Activated CD8-positive, alpha-beta T cell treated with anti-CD3 and anti-CD28 coated beads, Interleukin-2, amount 10 ng/mL, durations not matched to agents 7 days and 5 days (primary cell): ENCODE measurements at places on chromosomes 7 and 10.

GRCh38 chr10:80429521-80429973 lies 21.2 kb downstream of the PRXL2A start:
- DNase-seq: no peak

GRCh38 chr7:43117861-43118260 lies 5.4 kb downstream of the HECW1 start:
- no peak for DNase-seq

- DNase-seq: no peak
Observed at GRCh38 chr10:80860719-80861118, 323.0 kb downstream of the SH2D4B start.

DNA sequence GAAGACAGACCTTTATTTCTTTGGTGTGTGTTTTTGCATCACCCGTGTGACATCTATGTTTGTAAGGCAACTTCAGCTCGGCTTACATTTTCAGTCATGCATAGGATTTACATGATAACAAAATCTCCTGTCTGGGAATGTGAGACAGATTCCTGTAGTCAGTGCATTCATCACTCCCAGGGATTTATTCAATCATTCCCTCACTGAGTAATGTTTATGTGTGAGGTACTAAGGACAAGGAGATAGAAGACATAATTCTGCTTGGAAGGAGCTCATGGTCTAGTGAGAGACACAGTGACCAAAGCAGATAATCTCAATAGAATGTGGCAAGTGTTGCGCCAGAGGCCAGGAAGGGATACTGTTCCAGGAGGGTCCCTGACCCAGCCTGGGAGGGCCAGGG lies 35.2 kb upstream of the BMPER start:
- no peak for DNase-seq

DNA sequence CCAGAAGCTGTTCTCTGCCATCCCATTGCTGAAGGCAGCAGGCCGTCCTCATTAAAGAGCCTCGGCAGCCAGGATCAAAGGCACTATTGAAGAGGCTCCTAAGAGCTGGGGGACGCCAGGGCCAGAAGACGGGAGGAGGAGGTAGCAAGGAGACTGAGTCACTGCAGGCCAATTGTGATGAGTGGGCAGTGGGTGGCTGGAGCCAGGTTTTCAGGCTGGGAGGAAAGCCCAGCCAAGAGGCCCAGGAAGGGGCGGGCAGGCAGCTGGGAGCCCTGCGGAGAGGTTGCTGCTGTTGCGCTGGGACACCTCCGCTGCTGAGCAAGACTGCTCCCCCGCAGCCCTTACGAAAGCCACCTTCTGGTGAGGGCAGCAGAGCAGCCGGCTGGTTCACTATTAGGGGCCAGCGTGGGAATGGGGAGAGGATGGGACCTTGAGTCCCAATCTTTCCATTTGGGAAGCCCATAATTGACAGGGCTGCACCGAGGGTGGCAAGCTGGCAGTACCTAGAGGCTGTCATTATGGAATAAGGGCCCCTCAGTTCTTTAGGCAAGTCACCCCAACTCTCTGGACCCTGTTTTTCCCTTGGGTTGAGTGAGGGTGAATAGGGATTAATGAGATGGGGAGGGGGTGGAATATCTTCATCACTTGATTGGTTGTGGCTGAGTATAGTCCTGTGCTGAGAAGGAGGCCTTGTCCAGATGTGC lies 48.4 kb downstream of the UNC5B start:
- no peak for DNase-seq

DNA sequence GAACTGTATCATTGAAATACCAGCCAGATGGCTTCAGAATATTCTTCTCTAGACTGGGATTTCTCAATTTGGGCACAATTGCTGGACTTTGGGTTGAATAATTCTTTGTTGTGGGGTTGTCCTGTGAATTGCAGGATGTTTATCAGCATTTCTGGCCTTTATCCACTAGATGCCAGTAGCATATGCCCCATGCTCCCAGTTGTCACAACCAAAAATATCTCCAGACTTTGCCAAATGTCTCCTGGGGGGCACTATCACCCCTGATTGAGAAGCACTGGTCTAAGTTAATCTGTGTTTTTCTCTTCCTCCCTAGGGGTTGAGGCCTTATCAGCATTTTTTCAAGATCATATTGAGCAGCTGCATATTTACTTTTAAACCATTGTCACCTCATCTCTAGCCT lies 204.9 kb upstream of the SP8 start:
- DNase-seq: no peak

DNA sequence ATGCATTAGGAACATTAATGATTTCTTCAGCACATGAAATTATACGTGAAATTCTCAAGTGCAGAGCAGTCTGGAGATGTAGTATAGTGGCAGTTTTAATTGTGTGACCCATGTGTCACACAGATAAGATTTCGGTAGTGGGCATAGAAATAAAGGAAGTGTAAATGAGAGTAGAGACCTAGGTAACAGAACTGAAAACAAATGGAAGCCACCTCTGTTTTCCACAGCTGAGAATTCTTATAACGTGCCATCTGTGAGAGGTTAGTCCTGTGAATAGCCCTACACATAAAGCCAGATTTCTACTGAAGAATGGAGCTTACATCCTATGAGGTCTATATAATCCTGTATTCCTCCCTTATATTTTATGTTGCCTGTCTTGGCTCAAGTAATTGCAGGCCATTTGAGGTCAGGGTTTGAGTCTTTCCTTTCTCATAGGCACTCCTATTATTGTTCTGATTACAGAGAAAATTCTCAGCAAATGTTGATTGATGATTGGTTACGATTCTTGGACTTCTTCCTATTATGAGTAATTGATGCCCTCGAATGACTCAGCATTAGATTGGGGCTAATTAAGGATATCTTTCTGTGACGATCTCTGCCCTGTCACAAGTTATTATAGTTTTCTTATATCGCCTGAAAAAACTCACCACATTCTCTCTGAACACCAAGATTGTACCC lies 258.2 kb downstream of the KIF20B start:
- DNase-seq: no peak
